ENCODE measurements at places on chromosomes 6 and 20.

DNA sequence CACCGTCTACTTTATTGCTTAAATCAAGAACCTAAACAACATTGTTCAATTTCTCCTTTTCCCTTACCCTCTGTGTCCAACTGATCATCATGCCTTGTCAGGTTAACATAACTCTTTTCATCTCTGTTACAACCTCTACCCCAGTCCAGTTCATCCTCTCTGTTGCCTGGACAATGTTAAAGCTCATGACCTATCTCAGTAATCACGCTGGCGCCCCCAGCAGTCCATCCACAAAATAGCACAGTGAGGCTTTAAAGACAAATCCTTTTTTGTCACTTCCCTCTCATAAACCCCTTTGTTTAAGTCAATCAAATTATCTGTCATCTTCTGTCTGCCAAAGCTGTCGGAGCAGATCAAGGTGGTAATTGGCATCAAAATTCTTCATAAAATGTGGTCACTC lies 140.1 kb downstream of the QKI start:
- peak; percentile 66 for DNase-seq

GRCh38 chr20:20568604-20569205 lies 143.7 kb downstream of the RALGAPA2 start:
- DNase-seq, result peak; percentile 34

DNA sequence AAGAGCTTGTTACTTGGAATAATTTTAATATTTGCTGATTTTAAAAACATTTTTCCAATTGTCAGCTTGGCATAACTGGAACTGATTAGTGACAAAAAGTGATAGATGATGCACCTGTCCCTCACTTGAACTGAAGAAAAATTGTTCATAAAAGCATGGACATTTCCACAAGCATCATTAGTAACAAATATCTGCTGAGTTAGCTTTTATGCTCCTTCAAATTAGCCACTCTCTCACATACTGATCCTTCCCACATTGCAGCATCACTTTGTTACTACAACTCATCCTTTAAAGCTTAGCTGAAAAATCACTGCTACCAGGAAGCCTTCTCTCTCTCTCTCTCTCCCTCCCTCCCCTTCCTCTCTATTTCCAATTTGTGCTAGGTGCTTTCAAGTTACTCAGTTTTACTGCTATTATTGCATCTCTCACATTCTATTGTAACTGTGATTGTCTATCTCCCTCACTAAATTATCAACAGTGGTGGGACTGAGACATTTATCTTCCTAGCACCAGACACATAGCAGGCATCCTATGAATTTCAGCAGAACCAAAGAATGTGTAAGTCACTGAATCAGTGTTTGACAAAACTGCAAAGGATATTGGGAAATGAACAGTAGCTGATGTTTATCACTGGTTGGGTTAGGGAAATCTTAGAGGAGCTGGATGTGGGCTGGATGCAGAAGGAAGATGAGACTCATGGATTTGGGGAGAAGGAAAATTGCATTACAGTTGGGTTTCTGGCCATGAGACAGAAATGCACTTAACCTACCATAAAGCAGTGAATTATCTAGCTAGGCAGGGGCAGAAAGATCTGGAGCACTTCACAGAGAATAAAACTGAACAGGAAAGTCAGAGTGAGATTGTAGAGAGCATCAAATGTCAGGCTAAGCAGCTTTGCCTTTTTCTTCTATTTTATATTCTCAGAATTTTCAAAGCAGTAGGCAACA lies 128.4 kb upstream of the PLN start:
- no peak for DNase-seq

- peak; percentile 39 for DNase-seq
Observed at GRCh38 chr6:1424306-1424927, 35.0 kb downstream of the FOXF2 start.
